ENCODE measurements at places on chromosomes 7 and 10.

GRCh38 chr7:45367026-45367425 lies 207.1 kb upstream of the ADCY1 start:
- no peak for DNase-seq

- peak; percentile 1 for DNase-seq
These were observed at the start of gene ALOX5 for GRCh38 chr10:45373576-45374349. Gene ALOX5 (plus strand): TSS chr10:45374216. CDS start chr10:45374280, 64 bp downstream.

- DNase-seq: no peak
These were observed 57.3 kb upstream of the NRG3 start for GRCh38 chr10:81817596-81818170.

GRCh38 chr10:26939290-26939961 lies 78.7 kb upstream of the ABI1 start:
- no peak for DNase-seq

- DNase-seq: no peak
These were observed 15.1 kb upstream of the GET4 start for GRCh38 chr7:861222-861621.

DNA sequence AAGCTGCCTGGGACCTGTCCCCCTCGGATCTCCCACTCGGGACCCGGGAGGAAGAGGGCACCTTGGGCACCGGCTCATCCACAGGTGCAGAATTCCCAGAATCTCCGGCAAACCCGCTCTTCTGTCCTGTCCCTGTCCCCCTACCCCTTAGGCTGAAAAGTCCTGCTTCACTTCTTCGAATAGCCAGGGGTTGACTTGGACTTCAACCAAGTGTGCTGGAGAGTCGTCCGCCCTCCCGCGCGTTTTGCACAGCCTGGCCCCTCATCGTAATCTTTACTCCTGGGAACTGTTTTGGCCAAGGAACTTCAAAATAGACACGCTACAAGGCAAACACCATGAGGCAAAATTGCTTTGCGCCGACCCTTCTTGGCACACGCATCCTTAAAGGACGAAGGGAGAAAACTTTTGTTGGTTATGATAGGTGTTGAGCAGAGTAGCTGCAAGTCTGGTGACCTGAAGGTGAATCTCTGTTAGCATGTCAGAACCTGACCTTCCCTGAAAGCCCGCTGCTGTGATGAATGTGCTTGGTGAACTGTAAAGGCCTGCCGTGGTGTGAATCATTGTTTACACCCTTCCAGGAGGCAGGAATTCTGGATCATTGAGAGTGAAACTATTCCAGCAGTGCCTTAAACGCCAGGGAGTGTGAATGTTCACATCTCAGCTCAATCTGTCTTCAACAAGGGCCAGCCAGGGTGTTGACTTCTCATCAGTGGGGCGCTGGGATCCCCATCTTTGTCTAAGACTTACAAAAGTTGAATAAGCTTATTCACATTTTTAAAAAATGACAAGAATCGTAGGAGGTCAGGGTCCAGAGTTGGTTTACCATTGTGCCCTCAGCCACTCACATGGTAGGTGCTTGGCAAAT lies 589 bp upstream of the RAPGEF5 start:
- DNase-seq: peak; percentile 63

DNA sequence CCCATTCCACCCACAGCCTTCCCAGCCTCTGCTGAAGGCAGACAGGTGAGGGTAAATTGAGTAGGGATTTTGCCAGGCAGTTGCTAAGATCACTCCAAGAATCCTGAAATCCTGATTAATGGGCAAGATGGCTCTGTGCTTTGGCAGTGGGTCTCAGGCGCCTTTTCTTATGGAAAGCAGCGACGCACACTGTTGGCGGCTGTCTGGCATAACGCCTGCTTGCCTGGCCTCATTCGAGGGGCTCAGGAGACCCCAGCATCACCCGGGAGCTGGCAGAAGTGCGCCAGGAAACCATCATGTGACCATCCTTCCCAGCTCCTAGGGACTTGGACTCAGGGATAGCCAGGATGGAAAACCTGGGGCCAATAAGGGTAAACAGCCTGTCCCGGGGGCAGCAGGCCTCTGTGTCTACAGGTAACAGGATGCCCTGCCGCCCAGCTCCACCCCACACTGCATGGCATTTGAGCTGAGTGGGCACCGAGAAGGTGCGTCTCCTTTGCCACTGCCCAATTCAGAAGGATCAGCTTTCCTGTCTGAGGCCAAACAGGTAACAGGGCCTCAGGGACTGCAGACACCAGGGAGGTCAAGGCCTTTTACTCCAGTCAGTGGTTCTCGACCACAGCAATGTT lies 98.6 kb downstream of the FAM53B start:
- no peak for DNase-seq

DNA sequence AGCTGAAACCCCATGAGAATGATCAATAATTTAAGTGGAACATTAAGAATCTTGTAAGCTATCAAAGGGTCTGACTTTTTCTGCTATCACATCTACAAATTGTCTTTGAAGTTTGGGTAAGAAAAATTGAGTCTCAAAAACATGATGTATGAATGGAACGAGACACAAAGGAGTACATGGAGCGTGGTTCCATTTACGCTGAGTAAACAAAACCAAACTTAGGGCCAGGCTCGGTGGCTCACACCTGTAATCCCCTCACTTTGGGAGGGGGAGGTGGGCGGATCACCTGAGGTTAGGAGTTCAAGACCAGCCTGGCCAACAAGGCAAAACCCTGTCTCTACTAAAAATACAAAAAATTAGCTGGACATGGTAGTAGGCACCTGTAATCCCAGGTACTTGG lies 24.3 kb downstream of the SMC3 start:
- DNase-seq: no peak

DNA sequence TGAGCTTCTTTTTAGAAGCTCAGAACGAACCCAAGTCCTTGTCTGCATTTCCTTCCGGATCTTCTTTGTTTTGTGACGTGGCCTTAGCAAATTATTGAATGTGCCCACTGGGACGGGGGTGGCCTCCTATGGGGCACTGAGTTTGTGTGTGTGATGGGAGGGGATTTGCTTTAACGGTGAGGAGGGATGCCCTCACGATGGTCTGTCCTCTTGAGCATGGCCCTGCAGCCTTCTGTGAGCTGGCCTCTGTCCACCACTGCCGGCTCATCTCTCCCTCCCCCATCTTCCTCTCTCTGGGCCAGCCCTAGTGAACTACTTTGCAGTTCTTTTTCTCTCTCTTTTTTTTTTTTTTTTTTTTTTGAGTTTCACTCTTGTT lies 62.9 kb upstream of the MKRN1 start:
- no peak for DNase-seq

DNA sequence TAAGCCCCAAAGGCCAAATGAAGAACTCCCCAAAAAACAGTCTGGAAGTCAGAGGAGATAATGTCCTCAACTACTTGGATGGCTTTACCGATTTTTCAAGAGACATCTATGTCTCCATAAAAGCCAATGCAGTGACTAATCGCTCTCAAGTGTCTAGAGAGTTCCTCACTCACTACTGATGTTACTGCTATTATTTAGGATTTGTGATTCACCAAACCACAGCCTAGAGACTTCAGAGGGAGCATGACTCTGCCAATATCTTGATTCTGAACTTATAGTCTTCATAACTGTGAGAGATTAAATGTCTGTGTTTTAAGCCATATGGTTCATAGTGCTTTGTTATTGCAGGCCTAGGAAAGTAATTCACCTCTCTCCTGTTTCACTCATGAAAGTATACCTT lies 160.2 kb downstream of the IPMK start:
- DNase-seq: no peak

DNA sequence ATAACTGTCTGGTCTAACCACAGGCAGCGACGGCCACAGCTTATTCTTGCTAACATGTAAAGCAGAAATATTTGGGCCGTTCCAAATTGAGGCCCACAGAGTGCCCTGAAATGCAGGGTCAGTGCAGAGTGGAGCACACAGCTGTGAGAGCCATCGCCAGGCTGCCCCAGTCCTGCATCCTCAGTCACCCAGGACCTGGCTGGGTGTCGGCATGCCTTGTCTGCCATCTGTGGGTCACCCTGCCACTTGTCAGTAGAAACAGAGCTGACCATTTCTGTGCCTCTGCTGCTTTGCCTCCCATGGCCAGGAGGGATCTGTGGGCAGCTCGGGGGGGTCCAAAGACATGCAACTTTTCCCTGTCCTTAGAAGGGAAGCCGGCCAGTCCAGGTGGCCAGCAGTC lies 57.3 kb upstream of the BTBD16 start:
- DNase-seq: no peak

DNA sequence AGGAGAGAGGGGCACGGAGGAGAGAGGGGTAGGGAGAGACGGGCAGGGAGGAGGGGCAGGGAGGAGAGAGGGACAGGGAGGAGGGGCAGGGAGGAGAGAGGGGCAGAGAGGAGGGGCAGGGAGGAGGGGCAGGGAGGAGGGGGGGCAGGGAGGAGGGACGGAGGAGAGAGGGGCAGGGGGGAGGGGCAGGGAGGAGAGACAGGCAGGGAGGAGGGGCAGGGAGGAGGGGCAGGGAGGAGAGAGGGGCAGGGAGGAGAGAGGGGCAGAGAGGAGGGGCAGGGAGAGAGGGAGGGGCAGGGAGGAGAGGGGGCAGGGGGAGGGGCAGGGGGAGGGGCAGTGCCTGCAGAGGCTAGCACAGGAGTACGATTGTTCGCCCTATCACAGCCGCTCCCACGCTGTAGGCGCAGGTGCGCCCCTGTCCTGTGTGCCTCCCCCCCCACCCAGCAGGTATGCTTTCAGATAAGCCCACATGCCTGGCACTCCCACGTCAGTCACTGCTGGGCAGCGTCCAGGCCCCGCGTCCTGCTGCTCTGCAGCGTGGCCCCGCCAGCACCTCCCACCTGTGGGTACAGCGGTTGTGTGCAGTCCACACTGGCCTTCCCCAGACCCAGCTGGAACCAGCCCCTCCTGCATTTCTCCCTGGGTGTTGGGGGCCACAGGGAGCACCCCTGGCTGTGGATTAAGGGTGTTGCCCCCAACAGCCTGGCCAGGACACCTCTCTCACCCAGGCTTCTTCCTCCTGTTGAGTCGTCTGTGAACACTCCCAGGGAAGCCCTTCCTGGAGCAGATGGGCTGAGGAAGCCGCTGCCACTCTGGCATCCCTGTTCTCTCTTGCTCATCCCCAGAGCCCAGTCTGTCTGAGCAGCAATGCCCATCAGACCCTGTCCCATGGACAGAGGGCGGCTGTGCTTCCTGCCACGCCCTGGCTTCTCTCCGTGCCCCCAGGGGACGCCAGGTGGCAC lies 10.8 kb downstream of the NKX6-2 start:
- DNase-seq: no peak

- no peak for DNase-seq
These were observed 76.8 kb downstream of the ADK start for GRCh38 chr10:74227697-74228424.

GRCh38 chr7:99409806-99410205 lies 1.0 kb downstream of the BUD31 start:
- DNase-seq: no peak

- no peak for DNase-seq
These were observed 4.9 kb downstream of the GCK start for GRCh38 chr7:44184206-44184872.

GRCh38 chr7:42489299-42489698 lies 252.3 kb upstream of the GLI3 start:
- no peak for DNase-seq

- no peak for DNase-seq
These were observed at the start of gene SCRN1 for GRCh38 chr7:29989257-29989995. Gene SCRN1 (minus strand): TSS chr7:29989801. CDS start chr7:29969067, 20,734 bp downstream.

All from NCI-H446 treated with DMSO at 0.1 percent for 48 hours (cell line).